ENCODE measurements at places on chromosomes 5 and 9. TPM values are rescaled to one million over a fixed set of nuclear protein-coding genes. Genes with fewer than 3 reads are reported as not detected.

Gene CNTNAP3
- 0.94 TPM for total RNA-seq

Gene ABO
- not detected for total RNA-seq

Gene KIAA1958
- total RNA-seq: 15.3 TPM

Gene PDE6A
- total RNA-seq: not detected

Gene CCL27
- not detected for total RNA-seq

Gene PCDHB2
- total RNA-seq: not detected

Gene FBP2
- total RNA-seq: not detected

Gene REEP2
- 0.44 TPM for total RNA-seq

GRCh38 chr9:122144836-122145591 lies 14.6 kb downstream of the NDUFA8 start:
- no peak overlapping the region for H3K27ac ChIP-seq
- no peaks in the 10 kb centered on the region for H3K27me3 ChIP-seq
- H3K4me3 ChIP-seq: no peak overlapping the region
- DNase-seq: no peak

DNA sequence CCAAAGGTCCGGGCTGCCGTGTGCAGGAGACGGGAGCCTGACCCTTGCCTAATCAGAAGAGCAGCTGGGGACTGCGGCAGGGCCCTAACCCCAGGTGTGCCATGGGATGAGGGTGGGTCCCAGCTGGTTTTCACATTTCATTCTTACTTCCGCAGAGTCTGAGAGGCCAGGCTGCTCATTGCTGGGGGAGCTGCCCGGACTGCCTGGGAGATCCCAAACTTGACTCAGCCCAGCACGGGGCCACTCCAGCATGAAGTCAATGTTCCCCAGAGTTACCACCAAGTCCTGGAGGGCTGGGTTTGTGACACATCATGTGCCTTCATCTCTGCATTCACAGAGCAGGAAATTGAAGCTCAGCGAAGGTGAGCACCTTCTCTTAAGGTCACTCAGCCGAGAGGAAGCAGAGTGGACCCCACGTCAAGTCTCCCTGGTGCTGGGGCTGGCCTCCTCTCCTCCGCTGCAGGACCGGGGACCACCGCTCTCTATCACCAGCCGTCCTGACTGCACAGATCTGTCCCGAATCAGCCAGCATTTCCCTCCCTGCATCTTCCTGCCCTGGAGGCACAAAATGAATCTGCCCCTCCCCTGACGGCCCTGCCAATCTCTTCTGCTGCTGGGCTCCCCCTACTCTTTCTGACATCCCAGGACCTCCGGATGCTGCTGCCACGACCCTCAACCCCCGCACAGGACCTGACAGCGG lies 54.6 kb upstream of the PHYKPL start:
- H3K4me1 ChIP-seq: no peaks in the 10 kb centered on the region
- H3K36me3 ChIP-seq: no peaks in the 10 kb centered on the region
- H3K4me3 ChIP-seq: no peak overlapping the region
- no peak for DNase-seq
- H3K27ac ChIP-seq: no peak overlapping the region
- H3K27me3 ChIP-seq: no peaks in the 10 kb centered on the region

GRCh38 chr9:20405616-20406015 lies 216.7 kb downstream of the MLLT3 start:
- DNase-seq: no peak
- H3K4me3 ChIP-seq: no peak overlapping the region
- no peaks in the 10 kb centered on the region for H3K4me1 ChIP-seq
- H3K27ac ChIP-seq: no peak overlapping the region
- H3K36me3 ChIP-seq: no peaks in the 10 kb centered on the region

GRCh38 chr5:154351141-154351540 lies 94.7 kb upstream of the SAP30L start:
- no peaks in the 10 kb centered on the region for H3K4me1 ChIP-seq
- DNase-seq: no peak
- no peaks in the 10 kb centered on the region for H3K36me3 ChIP-seq
- no peaks in the 10 kb centered on the region for H3K27me3 ChIP-seq
- H3K27ac ChIP-seq: no peak overlapping the region
- H3K4me3 ChIP-seq: no peak overlapping the region

DNA sequence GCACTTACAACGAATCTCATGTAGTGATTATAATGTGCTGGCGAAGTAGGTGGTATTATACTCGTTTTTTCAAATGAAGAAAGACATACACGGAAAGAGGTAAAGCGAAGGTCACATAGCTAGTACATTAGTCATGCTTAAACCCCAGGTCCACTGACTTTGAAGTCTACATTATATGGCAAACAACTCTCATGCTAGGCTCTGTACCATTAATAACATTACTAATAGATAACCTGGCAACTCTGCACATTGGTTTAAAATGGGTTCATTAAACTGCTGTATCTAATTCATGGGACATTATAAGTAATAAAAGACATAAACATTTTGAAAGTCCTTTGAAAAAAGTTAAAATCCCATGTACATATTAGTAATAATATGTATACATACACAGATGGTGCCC lies 21.2 kb downstream of the FYB1 start:
- H3K36me3 ChIP-seq: no peaks in the 10 kb centered on the region
- DNase-seq: no peak
- no peak overlapping the region for H3K27ac ChIP-seq
- H3K4me3 ChIP-seq: no peak overlapping the region

DNA sequence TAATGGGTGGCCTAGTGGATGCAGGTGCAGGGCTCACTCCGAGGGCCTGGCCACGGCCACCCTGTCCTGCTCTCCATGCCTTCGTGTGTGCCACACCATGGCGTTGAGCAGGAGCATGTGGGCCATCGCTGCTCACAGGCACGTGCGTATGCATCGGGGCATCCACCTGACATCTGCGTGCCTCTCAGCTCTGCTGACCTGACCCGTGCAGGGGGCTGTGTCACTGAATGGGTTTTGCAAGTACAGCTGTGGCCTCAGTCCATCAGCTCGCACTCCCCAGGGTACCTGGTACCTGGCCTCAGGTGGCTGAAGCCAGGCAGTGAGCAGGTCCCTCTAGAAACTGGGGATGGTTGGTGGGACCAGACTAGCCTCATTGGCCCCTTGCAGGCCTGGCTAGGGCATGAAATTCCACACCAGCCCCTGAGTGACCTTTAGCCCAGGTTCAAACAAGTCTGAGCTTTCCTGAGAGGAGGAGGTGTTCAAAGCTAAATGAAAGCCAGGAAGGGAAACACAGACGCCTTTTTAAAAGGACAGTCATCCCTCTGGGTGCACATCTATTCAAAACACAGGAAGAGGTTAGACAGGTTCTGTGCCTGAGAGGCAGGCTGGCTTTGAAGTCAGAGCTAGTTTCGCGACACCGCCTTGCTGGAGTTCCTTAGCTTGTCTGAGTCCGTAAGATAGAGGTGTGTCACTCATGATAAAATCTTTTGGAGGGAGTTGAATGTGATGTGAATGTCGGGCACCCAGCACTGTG lies 74.0 kb downstream of the MACROH2A1 start:
- no peaks in the 10 kb centered on the region for H3K27me3 ChIP-seq
- H3K4me1 ChIP-seq: no peaks in the 10 kb centered on the region
- no peaks in the 10 kb centered on the region for H3K36me3 ChIP-seq
- no peak overlapping the region for H3K4me3 ChIP-seq

- H3K4me3 ChIP-seq: no peak overlapping the region
- H3K27ac ChIP-seq: no peak overlapping the region
- no peaks in the 10 kb centered on the region for H3K36me3 ChIP-seq
- H3K4me1 ChIP-seq: no peaks in the 10 kb centered on the region
Observed at GRCh38 chr5:136631186-136631585, 265.8 kb upstream of the TRPC7 start.

GRCh38 chr5:104431002-104431620 lies 868.5 kb upstream of the NUDT12 start:
- DNase-seq: no peak
- H3K36me3 ChIP-seq: no peaks in the 10 kb centered on the region
- no peaks in the 10 kb centered on the region for H3K4me1 ChIP-seq
- no peak overlapping the region for H3K27ac ChIP-seq
- H3K4me3 ChIP-seq: no peak overlapping the region

DNA sequence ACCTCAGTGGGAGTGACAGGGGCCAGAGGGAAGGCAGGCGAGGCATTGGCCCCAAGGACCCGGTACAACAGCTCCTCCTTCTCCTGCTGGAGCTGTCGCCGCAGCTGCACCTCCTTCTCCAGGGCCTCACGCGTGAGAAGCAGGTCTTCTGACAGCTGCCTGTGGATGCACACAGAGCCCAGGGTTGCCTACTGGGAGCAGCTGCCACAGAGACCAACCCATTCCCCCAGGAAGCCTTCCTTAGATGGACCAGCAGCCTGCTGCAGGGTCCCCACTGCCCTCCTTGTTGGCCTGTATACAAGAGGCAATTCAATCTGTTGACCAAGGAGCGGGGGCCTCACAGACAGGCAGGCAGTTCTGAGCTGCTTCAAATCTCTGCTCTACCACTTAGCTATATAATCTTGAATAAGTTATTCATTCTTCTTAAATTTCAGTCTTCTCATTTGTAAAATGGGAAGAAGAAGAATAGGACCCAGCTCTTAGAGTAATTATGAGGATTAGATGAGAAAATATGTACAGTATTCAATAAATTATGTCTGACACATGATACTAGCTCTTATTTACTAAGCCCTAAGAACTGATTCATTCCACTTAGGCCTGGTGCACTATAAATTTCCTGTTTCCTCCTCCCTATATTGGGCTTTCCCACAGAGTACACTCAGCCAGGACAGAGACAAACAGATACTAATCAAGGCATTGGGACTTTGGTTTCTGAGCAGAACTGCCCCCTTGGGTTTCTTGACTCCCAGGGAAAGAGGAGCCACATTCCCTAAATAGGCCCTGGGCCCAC lies 26.1 kb upstream of the ANXA6 start:
- H3K36me3 ChIP-seq: peaks cover 83% of the 10 kb centered on the region
- no peak overlapping the region for H3K4me3 ChIP-seq
- no peaks in the 10 kb centered on the region for H3K27me3 ChIP-seq
- peak overlapping the region; percentile 20 for H3K27ac ChIP-seq
- no peak for DNase-seq

DNA sequence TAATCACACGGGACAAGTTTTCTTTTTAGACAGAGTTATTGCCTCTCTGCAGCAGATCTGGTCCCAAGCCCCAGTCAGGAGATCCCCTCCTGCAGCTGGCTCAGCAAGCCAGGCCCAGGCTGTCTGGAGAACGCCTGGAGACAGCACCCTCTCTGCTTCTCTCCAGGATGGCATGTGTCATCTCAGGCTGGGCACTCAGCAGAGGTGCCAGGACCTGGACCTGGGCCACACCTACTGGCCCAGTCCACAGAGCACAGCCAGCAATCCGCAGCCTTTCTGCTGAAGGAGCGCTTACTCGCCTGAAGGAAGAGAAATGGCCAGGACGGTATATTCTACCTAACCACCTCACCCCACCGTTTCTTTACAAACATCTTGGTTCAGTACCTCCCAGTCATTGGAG lies 4.7 kb upstream of the TBC1D9B start:
- DNase-seq: no peak
- H3K4me1 ChIP-seq: peaks cover 11% of the 10 kb centered on the region
- H3K27ac ChIP-seq: no peak overlapping the region
- H3K27me3 ChIP-seq: no peaks in the 10 kb centered on the region

DNA sequence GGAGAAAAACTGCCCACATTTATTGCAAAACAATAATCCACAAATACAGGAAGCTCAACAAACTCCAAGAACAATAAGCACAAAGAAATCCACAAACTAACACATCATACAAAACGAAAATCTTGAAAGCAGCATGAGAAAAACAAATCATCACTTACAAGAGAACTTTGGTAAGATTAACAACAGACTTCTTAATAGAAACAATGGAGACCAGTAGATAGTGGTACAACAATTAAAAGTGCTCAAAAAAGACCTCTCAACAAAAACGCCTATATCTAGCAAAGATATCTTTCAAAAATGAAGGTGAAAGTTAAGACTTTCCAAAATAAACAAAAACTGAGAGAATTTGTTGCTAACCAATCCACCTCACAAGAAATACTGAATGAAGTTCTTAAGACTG lies 38.4 kb downstream of the CDKL3 start:
- no peaks in the 10 kb centered on the region for H3K4me1 ChIP-seq
- no peaks in the 10 kb centered on the region for H3K36me3 ChIP-seq
- H3K27me3 ChIP-seq: no peaks in the 10 kb centered on the region
- H3K4me3 ChIP-seq: no peak overlapping the region
- no peak overlapping the region for H3K27ac ChIP-seq

- H3K27me3 ChIP-seq: no peaks in the 10 kb centered on the region
- H3K4me1 ChIP-seq: peaks cover 19% of the 10 kb centered on the region
- H3K36me3 ChIP-seq: no peaks in the 10 kb centered on the region
- peak overlapping the region; percentile 69 for H3K4me3 ChIP-seq
- DNase-seq: no peak
- H3K27ac ChIP-seq: peak overlapping the region; percentile 53
Observed at GRCh38 chr9:75027187-75028107, 646 bp downstream of the CARNMT1 start.

- no peak overlapping the region for H3K4me3 ChIP-seq
- no peaks in the 10 kb centered on the region for H3K4me1 ChIP-seq
- peaks cover 77% of the 10 kb centered on the region for H3K36me3 ChIP-seq
- no peak for DNase-seq
Observed at GRCh38 chr9:36345103-36345846, 54.8 kb downstream of the RNF38 start.

GRCh38 chr5:110735556-110735955 lies 3.3 kb upstream of the SLC25A46 start:
- H3K4me1 ChIP-seq: peaks cover 17% of the 10 kb centered on the region
- no peaks in the 10 kb centered on the region for H3K36me3 ChIP-seq
- H3K4me3 ChIP-seq: no peak overlapping the region
- no peak for DNase-seq
- H3K27ac ChIP-seq: no peak overlapping the region
- no peaks in the 10 kb centered on the region for H3K27me3 ChIP-seq

DNA sequence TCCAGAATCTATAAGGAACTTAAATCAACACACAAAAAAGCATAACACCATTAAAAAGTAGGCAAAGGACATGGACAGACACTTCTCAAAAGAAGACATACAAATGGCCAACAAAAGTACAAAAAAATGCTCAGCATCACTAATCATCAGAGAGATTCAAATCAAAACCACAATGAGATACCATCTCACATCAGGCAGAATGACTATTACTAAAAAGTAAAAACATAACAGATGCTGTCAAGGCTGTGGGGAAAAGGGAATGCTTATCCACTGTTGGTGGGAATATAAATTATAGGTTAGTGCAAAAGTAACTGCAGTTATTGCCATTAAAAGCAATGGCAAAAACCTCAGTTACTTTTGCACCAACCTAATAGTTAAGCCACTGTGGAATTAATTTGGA lies 32.2 kb upstream of the SPATA31D4 start:
- no peaks in the 10 kb centered on the region for H3K4me1 ChIP-seq
- H3K27ac ChIP-seq: no peak overlapping the region
- H3K36me3 ChIP-seq: no peaks in the 10 kb centered on the region

- no peak overlapping the region for H3K27ac ChIP-seq
- H3K4me3 ChIP-seq: no peak overlapping the region
- no peaks in the 10 kb centered on the region for H3K36me3 ChIP-seq
Observed at GRCh38 chr9:136693490-136694162, 6.4 kb upstream of the AGPAT2 start.

- no peaks in the 10 kb centered on the region for H3K4me1 ChIP-seq
- DNase-seq: no peak
- H3K27ac ChIP-seq: no peak overlapping the region
- no peaks in the 10 kb centered on the region for H3K36me3 ChIP-seq
Observed at GRCh38 chr5:91329283-91329682, 53.8 kb downstream of the ARRDC3 start.

- no peak overlapping the region for H3K27ac ChIP-seq
- DNase-seq: no peak
- H3K36me3 ChIP-seq: no peaks in the 10 kb centered on the region
- no peaks in the 10 kb centered on the region for H3K27me3 ChIP-seq
- no peaks in the 10 kb centered on the region for H3K4me1 ChIP-seq
- H3K4me3 ChIP-seq: no peak overlapping the region
Observed at GRCh38 chr5:61840361-61840760, 465.6 kb upstream of the KIF2A start.

GRCh38 chr5:159262472-159262858 lies 625 bp upstream of the UBLCP1 start:
- H3K4me3 ChIP-seq: peak overlapping the region; percentile 96
- DNase-seq: no peak
- peaks cover 18% of the 10 kb centered on the region for H3K4me1 ChIP-seq
- H3K27ac ChIP-seq: peak overlapping the region; percentile 87

Measured in B cell (primary cell).